ENCODE measurements at places on chromosomes 12 and 14. TPM values are rescaled to one million over a fixed set of nuclear protein-coding genes. Genes with fewer than 3 reads are reported as not detected.

- DNase-seq, result no peak
Observed at GRCh38 chr12:127145929-127146789, 1120.8 kb upstream of the TMEM132C start.

DNA sequence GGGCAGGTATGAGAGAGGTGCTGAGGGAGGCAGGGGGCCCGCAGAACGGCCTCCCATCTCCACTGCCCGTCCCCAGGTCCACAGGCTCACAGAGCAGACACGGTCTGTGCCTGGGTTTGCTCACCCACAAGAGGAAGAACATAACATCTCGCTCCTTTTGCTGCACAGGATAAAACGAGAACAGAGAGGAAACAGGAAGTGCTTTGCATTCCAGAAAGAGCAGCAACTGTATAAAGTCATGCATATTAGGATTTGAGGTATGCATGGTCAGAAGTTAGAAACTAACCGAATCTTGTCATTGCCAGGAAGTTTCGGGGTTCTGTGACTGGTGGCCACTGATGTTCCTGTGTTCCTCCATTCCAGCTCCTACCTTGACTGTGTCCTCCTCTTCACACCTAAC lies 25.0 kb downstream of the NTF3 start:
- DNase-seq, result peak; percentile 83

DNA sequence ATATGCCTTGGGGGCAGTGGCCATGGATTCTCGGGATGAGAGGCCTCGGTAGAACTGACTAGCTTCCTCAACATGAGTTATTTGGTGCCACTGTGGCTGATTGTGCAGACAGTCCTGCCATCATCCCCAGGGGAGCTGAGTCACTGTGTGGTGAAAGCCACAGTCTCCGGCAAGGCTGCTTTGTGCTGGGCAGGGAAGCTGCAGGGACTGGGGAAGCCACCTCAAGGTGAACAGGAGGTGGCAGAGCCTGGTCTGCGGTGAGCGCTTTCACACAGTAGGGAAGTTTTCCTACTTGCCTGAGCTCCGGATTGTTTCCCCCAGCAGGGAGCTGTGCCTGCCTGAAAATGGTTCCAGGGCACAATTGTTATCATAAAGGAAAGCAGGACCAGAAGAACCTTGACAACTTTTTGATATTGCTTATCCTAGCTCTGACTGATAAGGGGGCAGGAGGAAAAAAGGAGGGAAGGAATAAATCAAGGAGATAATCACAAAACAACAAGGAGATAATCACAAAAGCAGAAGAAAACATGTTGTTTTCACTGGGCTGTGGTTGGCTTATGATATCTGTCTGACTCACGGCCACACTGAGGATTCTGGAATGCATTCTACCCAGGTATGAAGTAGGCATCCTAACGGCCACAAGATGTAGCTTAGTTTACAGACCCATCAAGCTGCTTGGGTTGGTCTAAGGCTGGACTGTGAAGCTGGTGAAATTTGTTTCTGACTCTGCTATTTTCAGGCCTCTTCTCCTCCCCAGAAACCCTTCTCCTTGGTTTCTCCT lies 32.2 kb upstream of the GNG2 start:
- DNase-seq, result peak; percentile 31

DNA sequence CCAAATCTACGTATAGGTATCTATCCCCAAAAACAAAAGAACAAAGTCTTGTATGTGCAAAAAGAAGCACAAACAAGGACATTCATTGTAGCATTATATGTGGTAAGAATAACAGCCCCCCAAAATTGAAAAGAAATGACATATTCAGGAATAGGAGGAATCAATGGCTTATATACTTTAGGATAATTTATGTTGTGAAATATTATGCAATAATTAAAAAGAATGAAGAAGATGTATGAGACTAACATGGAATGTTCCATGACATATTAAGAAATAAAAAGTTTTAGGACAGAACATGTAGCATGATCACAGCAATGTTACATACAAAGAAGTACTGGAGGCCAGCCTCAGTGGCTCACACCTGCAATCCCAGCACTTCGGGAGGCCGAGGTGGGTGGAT lies 9.1 kb downstream of the SMCO2 start:
- DNase-seq, result no peak

DNA sequence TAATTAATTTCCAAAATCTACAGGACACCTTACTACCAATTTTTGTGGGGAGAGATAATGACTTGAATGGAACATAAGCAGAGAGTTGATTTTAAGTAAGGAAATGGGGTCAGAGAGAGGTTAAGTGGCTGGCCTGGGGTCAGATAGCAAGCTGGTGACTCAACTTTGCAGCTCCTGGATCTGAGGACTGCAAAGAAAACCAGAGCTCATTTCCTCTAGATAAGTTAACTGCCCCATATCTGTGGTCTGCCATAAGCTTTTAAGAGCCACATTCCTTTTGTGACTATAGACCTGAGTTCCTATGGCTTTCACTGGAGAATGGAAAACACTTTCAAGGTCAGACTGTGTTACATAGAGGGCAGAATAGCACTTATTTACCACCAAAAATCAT lies 201.2 kb upstream of the PRICKLE1 start:
- no peak for DNase-seq

DNA sequence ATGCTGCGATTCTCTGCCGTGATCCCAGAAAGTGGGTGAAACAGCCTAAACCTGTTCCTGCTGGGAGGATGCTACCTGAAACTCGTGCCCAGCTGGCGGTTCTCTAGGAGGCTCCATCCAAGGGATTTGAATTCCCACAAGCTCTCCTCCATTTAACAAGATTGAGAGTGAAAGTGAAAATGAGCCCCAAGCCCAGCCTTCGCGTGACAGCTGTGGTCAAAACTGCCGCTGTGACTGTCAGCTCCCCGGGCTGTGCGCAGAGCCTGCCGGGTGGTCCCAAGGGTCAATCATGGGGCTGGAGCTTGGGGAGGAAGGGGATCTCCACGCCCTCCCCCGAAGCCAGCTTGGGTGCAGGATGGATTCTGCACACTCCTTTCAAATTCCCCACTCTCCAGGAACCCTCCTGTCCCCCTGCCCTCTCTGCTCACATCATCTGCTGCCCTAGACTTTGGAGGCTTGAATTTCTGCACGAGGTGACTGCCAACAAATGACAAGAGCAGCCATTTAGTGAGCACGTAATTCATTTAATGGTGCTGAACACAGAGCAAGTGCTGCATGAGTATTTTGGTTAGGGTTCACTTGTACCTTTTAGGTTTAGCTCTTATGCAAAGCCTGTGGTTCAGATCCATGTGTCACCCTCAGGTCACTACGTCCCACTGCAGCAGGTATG lies 5.3 kb downstream of the ASB2 start:
- DNase-seq, result peak; percentile 61

GRCh38 chr12:90484094-90484493 lies 470.9 kb downstream of the CCER1 start:
- no peak for DNase-seq

GRCh38 chr12:130658145-130658911 lies 57.8 kb downstream of the RIMBP2 start:
- no peak for DNase-seq

DNA sequence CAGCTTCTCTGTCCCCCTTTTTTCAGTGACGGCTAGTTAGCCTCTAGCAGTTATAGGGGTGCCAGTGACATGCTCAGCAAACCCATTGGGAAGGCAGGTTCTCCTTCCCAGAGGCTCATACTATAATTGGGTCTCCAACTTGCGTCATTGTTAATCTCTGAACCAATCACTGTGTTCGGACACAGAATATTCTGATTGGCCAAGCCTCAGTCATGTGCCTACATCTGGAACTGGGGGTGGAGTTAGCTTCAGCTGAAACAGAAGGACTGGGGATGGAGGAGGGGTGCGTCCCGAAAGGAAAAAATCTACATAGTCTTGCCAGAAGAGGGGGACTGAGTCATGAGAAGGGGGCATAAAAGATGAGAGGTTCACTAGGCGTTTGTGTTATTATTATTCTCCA lies 165.6 kb downstream of the SUDS3 start:
- no peak for DNase-seq

DNA sequence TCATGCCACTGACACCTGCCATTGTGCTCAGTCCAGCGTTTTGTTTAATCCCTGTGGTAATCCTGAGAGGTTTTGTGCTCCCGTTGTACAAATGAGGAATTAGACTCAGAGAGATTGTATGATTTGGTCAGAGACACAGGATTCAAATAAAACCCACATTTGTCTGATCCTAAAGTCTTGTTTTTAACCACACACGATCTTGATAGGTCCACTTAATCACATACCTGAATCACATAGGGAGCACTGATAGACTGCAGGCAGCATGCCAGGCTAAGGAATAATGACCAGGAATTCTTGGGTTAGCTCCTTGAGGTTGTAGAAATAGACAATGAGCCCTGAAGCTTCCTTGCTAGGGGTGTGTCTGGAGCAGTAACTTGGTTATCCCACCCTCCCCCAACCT lies 202.6 kb upstream of the RGS6 start:
- DNase-seq, result no peak

GRCh38 chr14:103277931-103278330 lies 56.1 kb upstream of the EIF5 start:
- DNase-seq, result no peak

DNA sequence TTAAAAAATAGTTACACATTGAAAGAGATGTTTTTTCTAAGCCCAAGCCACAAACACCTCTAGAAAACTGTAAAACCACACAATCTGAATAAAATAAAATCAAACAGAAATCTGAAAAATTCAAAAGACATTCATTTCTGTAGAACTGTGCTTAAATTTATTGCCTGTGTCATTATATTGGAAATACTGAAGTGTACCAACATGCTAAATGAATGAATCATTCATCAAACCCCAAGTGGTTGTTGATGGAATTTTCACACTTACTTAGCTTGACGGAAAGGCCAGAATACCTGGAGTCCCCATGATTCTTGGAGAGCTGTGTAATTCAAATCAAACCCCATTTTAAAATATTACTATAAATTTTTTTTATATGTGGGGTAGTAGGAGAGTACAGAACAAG lies 2.7 kb downstream of the KITLG start:
- DNase-seq, result no peak

GRCh38 chr14:25412998-25413397 lies 363.1 kb upstream of the STXBP6 start:
- no peak for DNase-seq

DNA sequence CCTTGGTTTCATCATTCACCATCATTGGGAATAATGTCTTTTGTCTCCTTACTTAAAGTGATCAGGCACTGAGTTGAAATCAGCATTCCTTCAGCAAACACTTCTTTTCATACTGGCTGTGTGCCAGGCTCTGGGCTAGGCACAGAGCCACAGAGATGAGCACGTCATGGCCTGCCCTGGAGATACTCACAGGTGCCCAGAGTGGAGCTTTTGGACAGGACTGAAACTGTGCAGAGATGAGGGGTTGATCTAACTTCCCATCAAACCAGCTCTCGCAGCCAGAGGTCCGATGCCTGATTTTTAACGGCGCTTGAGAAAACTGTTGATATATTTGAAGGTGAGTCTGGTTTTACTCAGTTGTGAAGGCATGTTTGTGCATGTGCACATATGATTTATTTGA lies 43.1 kb downstream of the CACNA1C start:
- no peak for DNase-seq

GRCh38 chr14:71475916-71476315 lies 456.3 kb upstream of the RGS6 start:
- DNase-seq, result no peak

GRCh38 chr14:91774140-91775096 lies 42.5 kb upstream of the CATSPERB start:
- DNase-seq, result no peak

GRCh38 chr14:20668969-20669368 lies 15.4 kb upstream of the RNASE4 start:
- no peak for DNase-seq

- DNase-seq, result peak; percentile 55
Observed at GRCh38 chr12:31029468-31029867, 44.2 kb upstream of the DDX11 start.

- DNase-seq, result no peak
Observed at GRCh38 chr14:102015045-102015685, 50.8 kb downstream of the DYNC1H1 start.

DNA sequence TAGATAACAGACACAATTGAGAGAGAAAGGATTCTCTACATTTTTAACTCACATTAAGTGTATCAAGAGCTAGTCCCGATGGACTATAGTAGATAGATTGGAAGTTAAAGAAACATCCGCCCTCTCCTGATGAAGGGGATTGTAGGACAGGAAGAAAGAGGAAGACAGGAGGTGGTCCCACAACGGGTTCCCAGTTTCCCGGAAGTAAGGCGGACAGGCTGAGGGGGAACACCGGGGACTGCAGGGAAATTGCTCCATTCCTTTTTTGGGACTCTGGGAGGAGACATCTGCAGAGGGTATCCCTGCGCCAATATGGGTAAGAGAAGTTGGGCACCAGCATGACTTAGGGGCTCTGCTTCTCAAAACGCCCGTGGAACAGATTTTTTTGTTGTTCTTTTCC lies 177.5 kb upstream of the ATF7IP start:
- DNase-seq, result no peak

DNA sequence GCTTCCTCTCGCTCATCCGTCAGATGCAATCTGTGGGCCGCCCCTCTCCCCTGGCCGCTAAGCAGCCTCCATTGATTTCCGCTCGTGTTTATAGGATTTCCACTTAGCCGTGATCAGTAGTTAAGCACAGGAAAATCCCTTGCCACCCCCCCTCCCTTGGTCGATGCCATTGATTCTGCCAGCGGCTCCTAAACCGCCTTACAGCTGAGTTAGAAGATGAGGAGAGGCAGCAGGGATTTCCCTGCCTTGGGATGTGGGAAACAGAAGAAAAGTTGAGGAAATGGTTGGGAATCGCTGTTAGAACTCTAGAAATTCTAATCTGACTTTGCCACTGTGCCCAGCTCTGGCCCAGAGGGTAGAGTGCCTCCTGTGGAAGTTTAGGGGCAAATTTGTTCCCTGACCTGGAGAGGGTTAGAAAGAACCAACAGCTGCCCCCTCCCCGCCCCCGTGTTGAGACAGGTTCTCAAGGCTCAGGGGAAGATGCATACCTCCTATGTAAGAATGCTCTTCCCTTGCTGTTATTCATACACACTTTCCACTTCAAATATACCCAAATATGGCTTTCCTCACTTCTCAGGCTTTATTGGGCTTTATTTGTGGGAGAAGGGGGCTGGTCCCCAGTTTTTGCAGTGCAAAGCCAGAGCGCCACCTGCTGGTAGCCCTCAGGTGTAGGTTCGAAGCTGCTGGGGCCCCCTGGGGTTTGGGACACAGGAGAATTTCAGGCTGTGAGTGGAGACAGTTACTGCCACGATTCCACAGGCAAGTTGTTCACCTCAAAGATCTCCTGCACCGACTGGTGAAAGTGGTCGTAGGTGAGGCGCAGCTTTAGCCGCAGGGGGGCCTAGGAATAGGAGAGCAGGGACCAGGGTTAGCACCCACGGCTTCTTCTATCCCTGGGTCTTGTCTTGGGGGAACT lies 3.2 kb downstream of the THTPA start:
- DNase-seq, result peak; percentile 75

Gene PLEKHD1
- total RNA-seq, result 0.19 TPM

Gene SYCP3
- total RNA-seq, result 0.36 TPM

Gene WNT1
- not detected for total RNA-seq

Gene FCF1
- 62.1 TPM for total RNA-seq

Gene CD163
- not detected for total RNA-seq

Gene PTCSC3
- not detected for total RNA-seq

Gene HHIPL1
- total RNA-seq, result 0.61 TPM

Gene TAS2R13
- 1.2 TPM for total RNA-seq

All from OCI-LY7 (cell line).